DMS53 (cell line): ENCODE measurements at places on chromosomes 5 and 9.

GRCh38 chr5:10702911-10703491, 58.0 kb downstream of the DAP start:
- no peak for DNase-seq

GRCh38 chr9:127397646-127398274, 791 bp downstream of the SLC2A8 start:
- DNase-seq: peak; percentile 71

DNA sequence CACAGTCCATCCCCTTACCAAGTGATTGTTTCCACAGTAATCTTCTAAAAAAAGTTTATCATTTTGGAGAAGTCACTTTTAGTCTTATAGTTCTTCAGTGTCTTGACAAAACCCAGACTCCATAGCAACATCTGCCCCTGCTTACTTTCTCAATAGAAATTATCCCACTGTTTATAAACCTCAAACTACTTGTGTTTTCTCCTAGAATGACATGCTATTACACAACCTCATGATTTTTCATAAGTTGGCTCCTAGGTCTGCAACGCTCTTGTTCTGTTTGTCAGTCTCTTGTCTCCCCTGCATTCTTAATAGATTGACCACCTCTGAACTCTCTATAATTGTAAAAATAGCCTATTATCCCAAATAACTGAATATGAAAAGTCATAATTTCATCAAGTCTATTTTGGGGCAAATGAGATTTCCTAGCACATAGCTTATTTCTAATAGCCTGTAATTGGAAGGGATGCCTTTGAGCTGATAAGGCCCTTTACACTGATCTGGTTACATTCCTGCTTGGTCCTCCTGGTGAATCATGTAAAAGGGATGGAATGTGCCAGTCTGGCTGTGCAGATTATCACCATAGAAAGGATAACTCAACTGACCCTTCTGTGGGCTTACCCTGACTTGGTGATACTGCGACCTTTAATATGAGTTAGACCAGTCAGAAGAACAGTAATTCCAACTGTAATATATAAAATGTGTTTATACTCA, 69.6 kb downstream of the CHSY3 start:
- no peak for DNase-seq

- DNase-seq: no peak
Measured at GRCh38 chr9:95360866-95361265, 43.4 kb upstream of the FANCC start.

DNA sequence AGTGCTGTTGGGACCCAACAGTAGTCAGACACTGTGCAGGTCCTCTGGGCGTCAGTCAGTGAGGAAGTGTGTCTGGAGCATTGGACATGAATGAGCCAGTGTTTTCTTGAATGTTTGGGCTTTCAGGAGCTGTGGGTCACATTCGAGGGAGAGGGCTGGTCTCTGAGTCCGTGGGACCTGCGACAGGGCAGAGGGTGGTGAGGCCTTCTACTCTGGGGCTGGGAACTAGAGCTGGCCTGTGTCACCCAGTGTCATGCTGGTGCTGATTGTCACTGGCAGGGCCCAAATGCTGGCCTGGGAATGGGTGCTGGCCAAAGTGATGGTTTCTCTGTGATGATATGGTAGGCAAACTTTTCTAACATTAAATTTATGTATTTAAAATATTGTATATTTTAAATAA, 10.3 kb downstream of the POLR1E start:
- no peak for DNase-seq

GRCh38 chr9:111783424-111783823, 11.3 kb downstream of the SHOC1 start:
- no peak for DNase-seq

- DNase-seq: peak; percentile 75
Measured at GRCh38 chr5:76715736-76716455, at the start of gene F2R. TSS of gene F2R (plus strand) at chr5:76716126. CDS start at chr5:76716308, 182 bp downstream.

- DNase-seq: no peak
Measured at GRCh38 chr5:86127696-86128095, 490.0 kb upstream of the COX7C start.

DNA sequence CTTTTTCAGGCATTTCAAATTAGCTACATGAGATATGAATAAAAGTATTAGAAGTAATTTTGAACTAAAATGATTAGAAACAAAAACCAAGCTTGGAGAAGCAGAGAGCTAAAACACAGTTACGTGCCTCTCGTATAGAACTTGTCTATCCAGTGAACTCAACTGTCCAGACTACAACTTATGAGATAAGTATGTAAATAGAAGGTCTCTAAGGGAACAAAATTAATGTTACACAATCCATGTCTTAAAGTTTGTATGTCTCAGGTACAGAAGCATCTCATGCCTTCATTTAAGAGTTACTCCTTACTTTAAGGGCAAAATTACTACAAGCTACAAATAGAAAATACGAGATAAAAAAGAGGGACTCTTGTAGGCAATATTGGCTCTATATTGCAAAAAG, 316.8 kb downstream of the CETN3 start:
- DNase-seq: no peak

DNA sequence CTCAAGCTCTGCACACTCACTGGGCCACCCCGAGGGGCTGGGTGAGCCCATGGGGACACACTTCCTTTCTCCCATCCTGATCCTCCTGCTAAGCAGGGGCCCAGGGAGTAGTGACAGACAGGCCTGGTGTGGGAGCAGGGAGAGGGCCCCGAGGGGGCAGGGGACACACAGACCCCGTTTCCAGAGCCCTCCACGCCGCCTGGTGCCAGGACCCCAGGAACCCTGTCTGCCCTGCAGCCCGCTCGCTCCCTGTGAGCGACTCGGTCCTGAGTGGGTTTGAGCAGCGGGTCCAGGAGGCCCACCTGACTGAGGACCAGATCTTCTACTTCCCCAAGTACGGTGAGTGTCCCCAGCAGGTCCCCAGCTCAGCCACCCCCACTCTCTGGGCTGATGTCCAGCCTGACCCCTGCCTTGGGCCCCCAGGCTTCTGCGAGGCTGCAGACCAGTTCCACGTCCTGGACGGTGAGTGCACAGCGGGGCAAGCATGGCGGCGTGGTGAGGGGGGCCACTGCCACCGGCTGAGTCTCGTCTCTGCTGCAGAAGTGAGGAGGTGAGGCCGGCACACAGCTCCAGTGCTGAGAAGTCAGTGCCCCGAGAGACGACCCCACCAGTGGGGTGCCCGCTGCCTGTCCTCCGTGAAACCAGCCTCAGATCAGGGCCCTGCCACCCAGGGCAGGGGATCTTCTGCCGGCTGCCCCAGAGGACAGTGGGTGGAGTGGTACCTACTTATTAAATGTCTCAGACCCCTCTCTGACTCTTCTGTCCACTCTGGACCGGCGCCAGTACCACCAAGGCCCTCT, 1.4 kb downstream of the C8G start:
- DNase-seq: no peak

DNA sequence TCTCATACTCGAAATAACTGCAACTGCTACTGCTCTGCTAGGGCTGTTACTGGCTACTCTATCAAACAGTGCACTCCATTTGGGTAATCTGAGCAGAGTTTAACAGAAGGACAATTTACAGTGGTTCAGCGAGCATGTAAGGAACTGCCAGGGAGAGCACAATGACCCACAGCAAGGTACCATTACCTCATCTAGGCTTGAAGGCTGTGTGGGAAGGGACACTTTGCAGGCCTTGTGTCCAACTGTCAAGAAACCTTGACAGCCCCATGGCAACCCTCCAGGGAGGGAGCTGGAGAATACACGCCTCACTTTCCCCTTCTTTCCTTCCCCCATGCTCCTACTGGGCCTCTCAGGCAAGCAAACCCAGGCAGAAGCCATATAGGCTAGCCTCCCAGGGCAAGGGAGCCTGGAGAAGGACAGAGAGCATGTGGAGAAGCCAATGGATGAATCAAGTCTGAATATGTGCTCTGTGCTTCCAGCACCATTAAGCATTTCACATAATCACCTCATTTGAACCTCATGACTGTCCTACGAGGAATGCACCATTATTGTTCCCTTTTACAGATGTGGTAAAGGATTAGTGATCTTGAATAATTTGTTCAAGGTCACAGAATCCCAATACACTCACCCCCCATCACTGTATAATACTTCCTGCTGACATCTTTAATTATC, 49.9 kb upstream of the JAK2 start:
- DNase-seq: no peak

GRCh38 chr5:93591323-93591945, 8.4 kb downstream of the NR2F1 start:
- DNase-seq: no peak

GRCh38 chr9:137547687-137548543, 2.3 kb downstream of the PNPLA7 start:
- DNase-seq: no peak

DNA sequence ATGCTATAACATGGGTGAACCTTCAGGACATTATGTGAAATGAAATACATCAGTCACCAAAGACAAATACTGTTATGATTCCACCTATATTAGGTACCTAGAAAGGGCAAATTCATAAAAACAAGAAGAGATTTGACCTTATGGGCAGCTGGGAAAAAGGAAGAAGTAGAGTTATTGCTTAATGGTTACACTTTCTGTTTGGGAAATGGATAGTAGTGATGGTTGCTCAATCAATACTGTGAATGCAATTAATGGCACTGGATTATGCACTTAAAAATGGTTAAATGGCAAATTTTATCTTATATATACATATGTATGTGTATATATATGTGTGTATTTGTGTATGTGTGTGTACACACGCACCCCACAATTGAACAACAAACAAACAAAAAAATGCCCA, 15.2 kb downstream of the FKBP15 start:
- DNase-seq: no peak

- no peak for DNase-seq
Measured at GRCh38 chr9:130209422-130209821, 37.2 kb downstream of the NCS1 start.

DNA sequence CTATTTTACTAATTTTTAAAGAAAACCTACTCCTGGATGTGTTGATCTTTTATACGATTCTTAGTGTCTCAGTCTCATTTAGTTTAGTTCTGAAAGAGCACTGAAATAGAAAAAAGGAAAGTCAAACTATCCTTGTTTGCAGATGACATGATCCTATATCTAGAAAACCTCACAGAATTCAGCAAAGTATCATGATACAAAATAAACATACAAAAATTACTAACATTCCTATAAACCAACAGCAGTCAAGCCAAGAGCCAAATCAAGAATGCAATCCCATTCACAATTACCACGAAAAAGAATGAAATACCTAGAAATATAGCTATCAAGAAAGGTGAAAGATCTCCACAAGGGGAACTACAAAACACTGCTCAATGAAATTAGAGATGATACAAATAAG, 225.8 kb upstream of the CDH18 start:
- no peak for DNase-seq

GRCh38 chr5:83085106-83085505, 7.8 kb downstream of the XRCC4 start:
- peak; percentile 77 for DNase-seq

GRCh38 chr5:158773161-158773560, 326.6 kb downstream of the EBF1 start:
- no peak for DNase-seq

GRCh38 chr5:156526081-156526925, 199.3 kb downstream of the SGCD start:
- DNase-seq: no peak

DNA sequence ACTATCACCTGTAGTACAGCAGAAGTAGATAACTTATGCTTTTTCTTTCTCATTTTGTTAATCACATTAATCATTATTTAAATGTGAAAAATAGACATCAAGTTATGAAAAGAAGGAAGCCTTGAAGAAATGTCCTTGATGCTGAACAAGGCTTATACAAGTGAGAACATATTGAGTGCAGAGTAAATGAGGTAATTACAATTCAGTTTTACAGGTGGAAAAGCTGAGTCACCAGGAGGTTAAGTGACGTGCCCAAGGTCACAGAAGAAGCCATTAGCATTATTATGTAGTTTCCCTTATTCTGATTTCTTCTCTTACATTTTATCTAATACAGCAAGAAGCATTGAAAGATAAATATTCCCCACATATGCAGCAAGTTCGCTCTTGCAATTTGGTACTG, 998.5 kb upstream of the CDH6 start:
- peak; percentile 95 for DNase-seq

- no peak for DNase-seq
Measured at GRCh38 chr5:119527351-119527750, 75.1 kb downstream of the HSD17B4 start.

DNA sequence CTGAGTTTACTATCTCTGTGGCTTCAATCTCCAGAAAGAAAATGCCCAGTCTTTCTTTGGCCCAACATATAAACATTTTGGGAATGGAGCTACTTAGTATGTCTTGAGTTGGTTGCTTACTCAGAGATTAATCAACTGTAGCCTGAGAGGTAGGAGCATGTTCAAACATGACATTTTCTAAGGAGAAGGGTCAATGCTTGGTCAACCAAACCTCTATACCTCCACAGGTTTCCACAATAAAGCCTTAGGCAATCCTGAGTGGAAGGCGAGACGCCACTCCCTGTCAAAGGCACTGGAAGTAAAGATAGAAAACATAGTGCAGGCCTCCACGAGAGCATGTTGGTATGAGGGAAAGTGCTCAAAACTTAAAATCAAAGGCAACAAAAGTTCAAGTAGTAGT, 411.4 kb downstream of the KCTD16 start:
- DNase-seq: no peak

- no peak for DNase-seq
Measured at GRCh38 chr5:53779541-53779981, 219.1 kb downstream of the NDUFS4 start.

GRCh38 chr5:143118222-143118621, 285.3 kb downstream of the NR3C1 start:
- no peak for DNase-seq

GRCh38 chr5:145218019-145218418, 617.1 kb downstream of the PRELID2 start:
- no peak for DNase-seq

GRCh38 chr5:40495237-40495635, 184.5 kb upstream of the PTGER4 start:
- DNase-seq: no peak

- peak; percentile 21 for DNase-seq
Measured at GRCh38 chr5:103942587-103943186, 380.1 kb upstream of the NUDT12 start.

GRCh38 chr9:98323051-98323830, 67.8 kb upstream of the TBC1D2 start:
- no peak for DNase-seq
